ENCODE measurements at places on chromosomes 6 and 20.

DNA sequence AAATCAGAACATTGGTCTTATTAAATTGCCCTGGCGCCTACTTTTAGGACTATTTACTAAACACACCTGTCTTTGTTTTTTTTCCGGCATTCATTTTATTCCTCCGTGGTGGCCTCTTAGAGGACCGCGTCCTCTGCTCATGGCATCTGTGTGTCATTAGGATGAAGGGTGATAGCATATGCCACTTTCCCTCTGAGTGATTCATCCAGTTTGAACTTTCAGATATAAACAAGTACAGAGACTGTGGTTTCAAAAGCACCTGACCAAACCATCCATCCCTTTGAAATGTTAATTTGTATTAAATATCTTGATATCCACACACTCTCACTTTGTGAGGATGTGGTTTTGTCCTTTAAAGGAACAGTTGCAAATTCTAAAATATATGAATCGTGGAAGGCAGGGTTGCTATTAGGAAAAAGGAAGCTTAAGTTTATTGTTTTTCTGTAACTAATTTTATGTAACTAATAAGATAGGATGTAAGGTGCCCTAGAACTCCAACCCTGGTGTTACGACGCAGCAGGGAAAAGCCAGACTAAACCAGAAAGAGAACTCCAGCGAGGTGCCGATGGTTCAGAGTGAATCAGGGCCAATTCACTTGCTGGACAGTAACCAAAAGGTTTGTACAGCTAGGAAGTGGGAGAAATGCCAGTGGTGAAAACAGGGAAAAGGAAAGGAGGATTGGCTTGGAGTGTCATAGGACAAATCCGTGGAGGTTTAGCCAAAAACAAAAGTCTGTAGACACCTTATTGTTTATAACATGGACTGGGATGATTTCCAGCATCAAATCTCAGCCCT lies 98.7 kb downstream of the SHLD1 start:
- no peak for DNase-seq

DNA sequence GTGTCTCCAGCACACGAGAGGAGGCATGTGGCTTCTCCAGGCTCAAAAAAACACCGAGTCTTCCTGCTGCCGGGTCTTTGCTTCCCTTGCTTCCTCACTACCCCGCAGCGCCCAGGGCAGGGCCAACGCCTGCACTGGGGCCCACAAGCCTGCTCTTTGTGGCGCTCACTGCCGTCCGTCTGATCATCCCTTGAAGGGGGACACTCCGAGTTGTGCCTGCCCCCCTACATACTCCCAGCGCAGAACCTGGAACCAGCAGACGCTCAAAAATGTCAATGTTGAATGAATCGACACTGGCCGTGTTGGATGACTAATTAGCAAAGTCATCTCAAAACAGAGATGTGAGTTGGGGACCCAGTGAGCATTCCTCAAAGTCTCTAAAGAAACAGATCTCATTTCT lies 8.1 kb upstream of the ARFGAP1 start:
- DNase-seq: no peak

- no peak for DNase-seq
These were observed 236.8 kb upstream of the MARCKS start for GRCh38 chr6:113620386-113620785.

- no peak for DNase-seq
These were observed 14.3 kb upstream of the TRPC4AP start for GRCh38 chr20:35106827-35107380.

GRCh38 chr6:6707143-6707542 lies 118.6 kb downstream of the LY86 start:
- DNase-seq: no peak

DNA sequence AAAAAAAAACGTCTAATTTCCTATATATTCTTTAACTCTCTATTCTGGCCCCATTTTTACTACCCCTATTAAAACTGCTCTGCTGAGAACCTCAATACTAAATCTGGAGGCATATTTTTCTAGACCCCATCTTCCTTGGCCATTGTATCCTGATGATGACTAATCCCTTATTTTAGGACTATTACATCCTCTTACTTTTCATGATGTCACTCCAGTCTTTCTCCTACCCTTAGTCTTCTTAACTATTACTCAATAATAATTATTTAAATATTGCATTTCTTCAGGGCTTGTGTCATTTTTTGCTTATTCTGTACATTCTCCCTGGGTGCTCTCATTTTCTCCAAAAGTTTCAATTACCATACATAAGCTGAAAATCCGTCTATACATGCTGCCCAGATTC lies 6.4 kb downstream of the FBXO30 start:
- DNase-seq: no peak

All from activated CD4-positive, alpha-beta T cell treated with anti-CD3 and anti-CD28 coated beads for 4 hours (primary cell).